ENCODE measurements at places on chromosomes 3 and 15.

GRCh38 chr3:58628823-58629562 is 37.6 kb downstream of the FAM3D start:
- DNase-seq: no peak

DNA sequence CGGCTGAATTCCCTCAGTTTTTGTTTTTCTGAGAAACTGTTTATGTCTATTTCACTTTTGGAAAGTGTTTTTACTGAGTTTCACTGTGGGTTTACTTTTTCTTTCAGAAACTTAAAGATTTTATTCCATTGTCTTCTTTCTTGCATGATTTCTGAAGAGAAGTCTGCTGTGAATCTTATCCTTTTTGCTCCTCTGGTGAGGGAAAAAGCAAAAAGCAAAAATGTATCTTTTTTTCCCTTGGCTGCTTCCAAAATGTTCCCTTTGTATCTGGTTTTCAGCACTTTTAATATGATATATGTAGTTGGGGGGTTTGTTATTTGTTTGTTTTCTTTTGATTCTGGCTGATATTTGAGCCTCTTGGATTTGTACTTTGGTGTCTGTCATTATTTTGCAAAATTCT is 538.0 kb downstream of the GABRG3 start:
- no peak for DNase-seq

DNA sequence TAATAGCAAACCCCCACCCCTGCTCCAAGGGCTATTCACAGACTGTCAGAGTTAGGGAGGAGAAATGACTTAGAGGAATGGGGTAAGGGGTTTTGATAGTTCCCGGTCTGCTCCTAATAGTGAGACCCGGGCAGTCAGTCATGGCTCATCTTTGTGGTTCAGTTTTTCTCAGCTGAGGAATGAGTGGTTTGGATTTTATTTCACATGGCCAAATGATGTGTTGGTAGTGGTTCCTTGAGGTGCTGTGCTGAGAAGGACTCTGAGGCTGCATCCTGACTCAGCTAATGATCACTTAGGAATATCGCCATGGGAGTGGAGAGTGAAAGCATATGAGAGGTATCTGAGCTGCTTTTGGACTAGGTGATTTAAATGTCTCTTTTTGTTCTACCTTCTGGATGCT is 80.2 kb downstream of the LPP start:
- DNase-seq: no peak

- DNase-seq: no peak
These were observed 56.0 kb upstream of the SUCLG2 start for GRCh38 chr3:67710396-67710795.

GRCh38 chr3:152760591-152760990 is 74.3 kb upstream of the P2RY1 start:
- DNase-seq: no peak

GRCh38 chr3:66236281-66236680 is 15.5 kb downstream of the SLC25A26 start:
- no peak for DNase-seq

GRCh38 chr15:50933341-50933740 is 24.9 kb downstream of the AP4E1 start:
- DNase-seq: no peak

GRCh38 chr15:82832601-82833361 is 23.4 kb downstream of the WHAMM start:
- DNase-seq: peak; percentile 60

GRCh38 chr3:24315356-24315755 is 179.3 kb downstream of the THRB start:
- DNase-seq: no peak

DNA sequence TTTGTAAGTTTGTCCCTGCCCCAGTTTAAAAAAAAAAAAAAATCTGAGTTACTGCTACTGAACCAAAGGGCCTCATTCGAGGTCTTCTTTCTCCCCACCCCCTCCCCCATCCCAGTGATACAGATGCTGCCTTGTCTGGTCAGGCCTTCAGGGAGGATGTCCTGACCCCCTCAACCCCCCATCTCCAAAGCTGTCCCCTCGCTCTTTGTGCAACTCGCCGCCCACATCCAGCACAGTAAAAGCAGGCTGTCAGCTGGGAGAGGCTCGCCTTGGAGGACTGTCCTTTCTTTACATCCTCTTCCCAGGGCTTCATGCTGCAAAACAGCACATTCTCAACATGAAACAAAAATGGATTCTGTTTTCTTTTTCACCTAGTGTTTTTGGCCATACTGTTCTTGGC is 133.4 kb downstream of the VGLL4 start:
- no peak for DNase-seq

GRCh38 chr3:150697646-150698045 is 6.1 kb downstream of the ERICH6 start:
- no peak for DNase-seq

DNA sequence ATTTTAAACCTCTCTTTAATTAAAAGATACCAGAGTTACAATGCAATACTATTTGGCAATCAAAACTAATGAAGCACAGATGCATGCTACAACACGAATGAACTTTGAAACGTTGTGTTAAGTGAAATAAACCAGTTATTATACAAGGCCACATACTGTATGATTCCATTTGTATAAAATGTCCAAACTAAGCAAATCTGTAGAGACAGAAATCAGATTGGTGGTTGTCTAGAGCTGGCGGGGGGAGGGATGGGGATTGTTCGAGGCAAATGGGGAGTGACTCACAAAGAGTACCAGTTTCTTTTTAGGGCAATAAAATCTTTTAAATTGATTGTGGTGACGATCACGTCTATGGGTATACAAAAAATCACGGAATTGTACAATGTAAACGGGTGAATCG is 677.0 kb downstream of the NTRK3 start:
- no peak for DNase-seq

GRCh38 chr15:23634181-23634580 is 13.5 kb downstream of the MAGEL2 start:
- no peak for DNase-seq

DNA sequence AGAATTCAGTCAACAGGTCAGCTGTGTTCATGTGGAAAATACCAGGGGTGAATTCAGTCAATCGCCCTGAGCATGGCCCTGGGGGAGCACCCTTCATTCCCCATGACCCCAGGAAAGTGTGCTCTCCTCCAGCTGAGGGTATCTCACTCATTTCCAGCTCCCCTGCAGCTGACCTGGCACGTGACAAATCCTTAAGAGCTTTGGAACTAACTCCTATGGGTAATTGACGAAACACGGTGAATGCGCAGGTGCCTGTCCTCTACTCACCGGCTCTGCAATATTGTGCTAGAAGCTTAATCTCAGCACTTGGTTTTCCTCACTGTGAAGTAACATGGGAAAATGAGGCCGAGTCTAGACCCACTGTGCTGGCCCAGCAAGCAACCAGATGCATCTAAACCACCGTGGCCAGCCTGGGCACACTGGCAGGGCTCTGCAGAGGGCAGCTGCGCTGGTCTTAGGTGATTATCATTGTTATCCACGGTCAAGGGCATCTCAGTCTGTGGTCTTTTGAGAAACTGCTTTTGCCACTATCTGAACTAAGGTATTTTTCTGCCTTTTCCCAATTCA is 63.1 kb downstream of the SPSB4 start:
- no peak for DNase-seq
